ENCODE measurements at places on chromosomes 3 and 15.

DNA sequence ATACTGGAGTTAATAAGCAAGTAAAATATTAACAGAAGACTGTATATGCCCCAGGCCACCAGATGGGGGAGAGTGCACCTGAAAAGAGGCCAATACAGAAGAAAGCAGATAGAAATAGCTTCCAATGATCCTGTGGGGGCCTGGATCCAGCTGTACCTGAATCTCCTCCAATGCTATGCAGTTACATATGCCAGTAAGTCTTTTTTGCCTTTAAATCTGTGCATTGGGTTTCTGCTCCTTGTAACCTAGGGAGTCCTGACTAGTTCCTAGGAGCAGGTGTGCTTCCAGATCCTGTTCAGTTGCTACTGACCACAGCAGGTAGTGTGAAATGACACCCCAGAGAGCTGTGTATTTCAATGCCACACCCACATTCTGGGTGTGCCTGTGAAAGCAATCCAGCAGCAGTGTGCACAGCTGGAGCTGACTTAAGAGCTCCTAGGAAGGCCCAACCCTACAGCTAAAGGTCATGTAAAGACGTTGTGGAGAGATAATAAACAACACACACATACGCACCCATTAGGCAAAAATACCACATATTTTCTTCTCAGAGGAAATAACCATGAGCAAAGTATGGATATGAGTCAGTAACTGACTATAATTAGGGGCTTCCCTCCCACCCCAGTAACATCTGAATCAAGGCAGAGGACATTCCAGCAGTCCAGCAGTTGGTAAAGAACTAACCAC, 62.2 kb upstream of the AKAP13 start:
- DNase-seq = no peak

DNA sequence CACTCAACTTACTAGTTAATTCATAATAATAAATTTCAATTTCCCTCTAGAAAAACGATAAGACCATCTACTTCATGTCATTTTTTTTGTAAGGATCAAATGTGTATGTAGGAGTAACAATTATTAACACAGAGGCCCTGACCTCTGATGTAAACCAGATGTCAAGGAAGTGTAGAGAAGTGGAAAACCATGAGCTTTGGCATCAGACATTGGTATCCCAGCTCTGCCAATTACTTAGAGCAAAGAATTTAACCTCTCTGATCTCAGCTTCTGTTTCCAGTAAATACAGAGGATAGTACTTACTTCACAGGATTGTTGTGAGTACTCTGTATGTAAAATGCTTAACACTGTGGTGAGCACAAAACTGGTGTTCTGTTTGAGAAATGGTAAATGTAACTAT, 17.5 kb downstream of the AQR start:
- DNase-seq = no peak

DNA sequence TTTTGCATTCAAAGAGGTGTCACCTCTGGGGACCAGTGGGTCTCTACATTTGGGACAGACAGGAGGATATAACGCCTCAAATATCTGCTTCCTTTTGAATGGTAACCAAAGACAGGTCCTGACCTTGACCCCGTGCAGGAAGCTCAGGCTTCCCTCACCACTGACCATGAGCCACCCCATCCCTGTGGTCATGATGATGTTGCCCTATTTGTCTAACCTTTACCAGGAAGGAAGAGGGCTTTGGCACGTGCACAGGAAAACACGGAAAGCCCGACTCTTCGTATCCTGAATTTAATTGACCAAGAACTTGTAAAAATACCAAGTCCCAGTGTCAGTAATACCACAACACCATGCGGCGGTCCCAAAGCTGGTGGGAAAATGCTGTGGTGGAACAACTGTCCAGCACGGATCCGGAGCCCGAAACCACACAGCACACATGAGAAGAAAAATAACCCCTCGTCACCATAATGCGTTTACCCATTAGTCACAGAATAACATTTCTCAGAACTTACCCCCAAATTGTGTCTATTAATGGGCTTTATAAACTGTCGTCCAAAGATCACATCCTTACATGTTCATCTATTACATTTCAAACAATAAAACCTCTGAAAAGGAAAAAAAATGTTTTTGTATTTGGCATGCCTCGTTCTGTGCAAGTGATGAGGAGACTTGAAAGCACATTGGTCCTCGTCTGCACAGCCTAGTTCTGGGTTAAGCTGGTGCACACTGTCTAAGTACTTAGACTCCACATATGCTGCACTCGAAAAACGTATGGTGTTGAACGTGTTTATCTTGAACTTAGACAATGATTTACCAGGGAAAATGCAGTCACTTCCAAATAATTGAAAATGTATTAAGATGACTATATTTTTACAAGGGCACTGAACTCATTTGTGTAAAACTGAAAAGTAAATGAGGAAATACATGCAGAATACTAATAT, 118.9 kb upstream of the IGF1R start:
- no peak for DNase-seq

GRCh38 chr3:108420926-108421325, 89.5 kb downstream of the MYH15 start:
- DNase-seq = no peak

GRCh38 chr3:41318520-41318919, 119.2 kb downstream of the CTNNB1 start:
- no peak for DNase-seq

- DNase-seq = no peak
Observed at GRCh38 chr3:187507905-187508304, 139.7 kb downstream of the RTP4 start.

GRCh38 chr3:162200836-162201235, 704.2 kb downstream of the OTOL1 start:
- DNase-seq = no peak

DNA sequence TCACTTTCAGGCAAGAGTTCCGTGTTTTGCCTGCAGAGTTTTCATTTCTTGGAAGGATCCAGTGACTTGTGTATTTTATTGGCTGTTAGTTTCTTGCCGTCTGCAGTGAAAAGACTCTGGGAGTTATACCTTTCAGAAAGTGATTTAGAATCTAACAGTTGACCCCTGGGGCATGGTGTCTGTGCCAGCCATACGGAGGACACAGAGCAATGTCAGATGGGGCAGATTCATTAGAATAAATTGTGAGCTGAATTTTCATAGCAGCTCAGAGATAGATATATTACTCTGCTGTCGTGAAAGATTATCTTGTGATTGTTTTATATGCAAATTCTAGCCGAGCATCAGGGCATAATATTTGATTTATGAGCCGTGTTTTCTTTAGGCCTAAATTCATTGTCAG, 131.6 kb downstream of the SV2B start:
- no peak for DNase-seq

- DNase-seq = no peak
Observed at GRCh38 chr3:59660376-59660775, 610.6 kb upstream of the CFAP20DC start.

GRCh38 chr3:52609316-52609815, 73.0 kb downstream of the UQCC5 start:
- DNase-seq = no peak

DNA sequence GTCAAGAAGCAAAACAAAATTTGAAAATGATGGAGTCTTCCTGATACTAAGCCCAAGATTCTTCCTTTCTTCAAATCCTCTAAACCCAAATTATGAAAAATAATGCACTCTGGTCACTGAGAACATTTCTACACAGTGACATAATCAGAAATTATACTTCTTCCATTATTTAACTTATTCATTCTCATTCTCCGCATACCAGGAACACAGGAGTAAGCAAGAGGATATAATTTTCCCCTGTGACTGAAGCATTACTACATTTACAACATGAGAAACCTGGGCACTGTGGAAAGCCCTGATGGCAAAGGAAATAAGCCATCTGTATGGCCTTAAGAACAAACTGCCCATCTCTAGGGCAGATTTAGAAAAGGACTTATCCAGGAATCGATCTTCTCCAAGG, 47.0 kb downstream of the EXD1 start:
- no peak for DNase-seq

DNA sequence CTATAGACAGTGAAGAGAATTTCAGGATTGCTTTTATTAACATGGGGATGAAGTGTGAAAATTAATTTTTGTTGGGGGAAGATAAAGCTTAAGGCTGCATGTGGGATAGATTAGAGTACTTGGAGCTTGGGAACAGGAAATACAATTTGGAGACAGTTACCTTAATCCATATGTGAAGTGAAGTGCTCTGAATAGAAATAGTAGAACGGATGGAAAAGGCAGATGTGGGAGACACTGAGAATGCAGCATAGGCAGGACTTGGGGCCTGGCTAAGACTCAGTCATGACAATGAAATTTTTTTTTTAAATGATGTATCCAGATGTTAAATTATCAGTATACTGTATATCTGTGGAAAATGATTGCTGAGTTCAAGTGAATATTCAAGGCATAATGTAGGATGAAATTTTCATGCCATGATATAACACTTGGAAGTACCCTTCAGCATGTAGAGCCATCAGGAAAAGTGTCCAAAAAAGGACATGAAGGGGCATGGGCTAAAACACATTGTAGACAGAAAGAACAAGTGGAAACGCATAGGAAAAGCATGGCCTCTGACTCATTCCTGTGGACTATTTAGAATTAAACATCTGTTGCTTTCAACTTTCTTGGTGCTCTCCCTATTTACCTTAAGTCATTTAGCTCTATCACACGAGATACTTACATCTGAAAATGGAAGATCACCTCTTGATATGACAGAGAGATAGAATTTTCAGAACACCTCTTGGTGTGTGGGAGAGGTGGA, 134.8 kb downstream of the RBMS3 start:
- no peak for DNase-seq

- no peak for DNase-seq
Observed at GRCh38 chr3:15982667-15983196, 185.0 kb upstream of the ANKRD28 start.

DNA sequence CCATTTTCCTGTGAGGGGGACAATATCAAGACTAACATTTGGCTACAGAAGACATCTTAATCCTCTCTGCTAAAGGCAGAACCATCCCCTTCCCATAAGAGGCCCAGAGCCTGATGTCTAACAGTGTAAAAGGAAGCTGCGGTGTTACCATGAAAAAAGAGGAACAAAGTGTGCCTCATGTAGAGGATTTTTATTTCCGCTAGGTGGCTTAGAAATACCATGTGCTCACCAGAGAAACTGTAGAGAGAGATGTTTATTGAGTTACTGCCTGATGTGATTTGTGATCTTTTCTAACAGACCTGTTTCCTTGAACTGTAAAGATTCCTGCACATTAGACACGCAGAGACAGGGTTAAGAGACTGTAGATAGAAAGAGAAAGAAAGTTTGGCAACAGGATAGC, 22.0 kb downstream of the OR5H15 start:
- no peak for DNase-seq

DNA sequence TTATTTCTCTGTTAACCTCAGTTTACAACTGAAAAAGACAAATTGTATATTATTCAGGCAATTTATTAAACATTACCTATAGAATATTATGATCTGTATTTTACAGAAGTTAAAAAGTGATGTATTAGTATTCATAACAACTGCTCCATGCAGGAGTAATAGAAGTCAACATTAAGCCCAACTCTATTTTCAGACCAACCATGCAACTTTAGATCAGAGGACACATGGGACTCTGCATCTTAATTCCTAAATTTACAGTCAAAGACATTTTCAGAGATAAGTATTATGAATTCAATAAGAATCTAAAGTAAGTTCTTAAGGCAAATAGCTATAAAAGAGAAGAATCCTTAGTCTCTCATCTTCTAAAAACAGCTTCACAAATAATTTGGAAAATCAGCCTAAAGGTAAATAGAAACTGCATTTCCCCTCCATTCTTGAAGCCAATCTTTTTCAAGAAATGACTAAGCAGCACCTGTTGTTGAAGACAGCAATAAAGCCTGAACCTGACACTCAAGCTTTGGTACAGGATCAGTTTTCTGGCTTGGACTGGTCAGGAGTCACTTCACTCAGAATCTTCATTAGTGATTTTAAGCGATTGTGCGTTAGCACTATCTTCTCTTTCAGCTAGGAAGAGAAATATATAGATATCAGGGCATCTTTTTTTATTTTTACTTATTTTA, 23.0 kb downstream of the OIP5 start:
- DNase-seq = no peak

GRCh38 chr3:23767546-23767945, 38.2 kb upstream of the UBE2E1 start:
- no peak for DNase-seq

DNA sequence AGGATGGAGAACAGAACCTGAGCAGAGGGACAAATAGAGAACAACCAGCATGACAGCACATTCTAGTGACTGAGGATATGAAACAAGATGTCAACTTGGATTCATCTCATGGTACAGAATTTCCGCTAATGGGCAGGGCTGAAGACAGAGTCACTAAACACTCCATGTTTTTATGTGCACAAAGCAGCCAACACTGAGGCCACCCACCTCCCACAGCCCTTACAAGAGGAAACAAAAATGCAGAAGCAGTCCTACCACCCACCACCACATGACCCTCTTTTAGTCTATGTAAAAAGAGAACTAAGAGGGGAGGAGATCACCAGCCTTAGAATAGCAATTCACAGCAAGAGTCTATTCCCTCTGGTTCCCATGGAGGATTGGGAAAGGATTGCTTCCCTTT, 131.4 kb upstream of the UBE2E2 start:
- DNase-seq = peak; percentile 39
